ENCODE measurements at places on chromosomes 3 and 15. TPM values are rescaled to one million over a fixed set of nuclear protein-coding genes. Genes with fewer than 3 reads are reported as not detected.
A peak's percentile ranks its signal among the peaks of the same experiment; 100 is the strongest.

DNA sequence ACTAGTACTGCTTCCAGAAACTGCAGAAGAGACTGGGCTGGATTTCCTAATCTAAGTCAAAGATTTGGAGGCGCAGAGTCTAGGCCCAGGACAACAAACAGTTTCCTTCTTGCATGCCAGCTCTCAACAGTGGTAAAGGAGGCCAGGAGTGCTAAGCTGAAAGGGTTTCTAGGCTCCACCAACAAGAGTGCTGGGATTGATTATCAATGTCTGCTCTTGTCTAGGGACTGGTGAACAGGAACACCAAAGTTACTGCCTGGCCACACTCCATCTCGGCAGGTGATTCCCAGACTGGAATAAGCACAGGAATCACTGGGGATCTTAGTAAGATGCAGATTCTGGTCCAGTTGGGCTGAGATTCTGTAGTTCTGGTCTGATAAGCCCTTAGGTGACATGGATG is 22.8 kb upstream of the FGD5 start:
- no peaks in the 10 kb centered on the region for H3K36me3 ChIP-seq
- H3K4me1 ChIP-seq, result peaks cover 22% of the 10 kb centered on the region
- no peak overlapping the region for H3K4me3 ChIP-seq
- peak overlapping the region; percentile 34 for H3K27ac ChIP-seq

DNA sequence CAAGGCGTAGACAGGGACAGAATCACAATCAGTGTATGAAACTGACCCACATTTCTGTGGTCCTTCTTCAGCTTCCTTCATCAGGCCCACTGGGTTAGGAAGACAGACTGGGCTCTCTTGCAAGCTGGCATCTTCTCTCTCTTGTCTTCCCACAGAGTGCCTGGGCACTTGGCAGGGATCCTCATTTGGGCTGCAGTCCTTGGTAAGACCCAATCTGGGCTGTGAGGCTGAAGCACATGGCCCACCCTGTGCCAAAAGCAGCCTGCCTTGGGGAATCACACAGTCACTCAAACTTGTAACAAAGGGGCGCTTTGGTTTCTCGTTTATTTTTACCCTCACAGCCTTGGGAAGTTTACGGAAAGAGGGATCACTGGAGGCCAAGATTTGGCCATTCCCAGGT is 8.2 kb upstream of the EPHB3 start:
- H3K4me3 ChIP-seq, result no peak overlapping the region
- H3K36me3 ChIP-seq, result no peaks in the 10 kb centered on the region
- H3K4me1 ChIP-seq, result peaks cover 15% of the 10 kb centered on the region

GRCh38 chr3:124296406-124296805 is 304.5 kb upstream of the ROPN1 start:
- no peak overlapping the region for H3K4me3 ChIP-seq
- no peak overlapping the region for H3K27ac ChIP-seq
- no peak for DNase-seq
- H3K27me3 ChIP-seq, result no peaks in the 10 kb centered on the region
- no peaks in the 10 kb centered on the region for H3K4me1 ChIP-seq

- no peaks in the 10 kb centered on the region for H3K27me3 ChIP-seq
- no peaks in the 10 kb centered on the region for H3K36me3 ChIP-seq
- H3K4me1 ChIP-seq, result no peaks in the 10 kb centered on the region
Observed at GRCh38 chr3:69970827-69971226, 28.7 kb upstream of the SAMMSON start.

DNA sequence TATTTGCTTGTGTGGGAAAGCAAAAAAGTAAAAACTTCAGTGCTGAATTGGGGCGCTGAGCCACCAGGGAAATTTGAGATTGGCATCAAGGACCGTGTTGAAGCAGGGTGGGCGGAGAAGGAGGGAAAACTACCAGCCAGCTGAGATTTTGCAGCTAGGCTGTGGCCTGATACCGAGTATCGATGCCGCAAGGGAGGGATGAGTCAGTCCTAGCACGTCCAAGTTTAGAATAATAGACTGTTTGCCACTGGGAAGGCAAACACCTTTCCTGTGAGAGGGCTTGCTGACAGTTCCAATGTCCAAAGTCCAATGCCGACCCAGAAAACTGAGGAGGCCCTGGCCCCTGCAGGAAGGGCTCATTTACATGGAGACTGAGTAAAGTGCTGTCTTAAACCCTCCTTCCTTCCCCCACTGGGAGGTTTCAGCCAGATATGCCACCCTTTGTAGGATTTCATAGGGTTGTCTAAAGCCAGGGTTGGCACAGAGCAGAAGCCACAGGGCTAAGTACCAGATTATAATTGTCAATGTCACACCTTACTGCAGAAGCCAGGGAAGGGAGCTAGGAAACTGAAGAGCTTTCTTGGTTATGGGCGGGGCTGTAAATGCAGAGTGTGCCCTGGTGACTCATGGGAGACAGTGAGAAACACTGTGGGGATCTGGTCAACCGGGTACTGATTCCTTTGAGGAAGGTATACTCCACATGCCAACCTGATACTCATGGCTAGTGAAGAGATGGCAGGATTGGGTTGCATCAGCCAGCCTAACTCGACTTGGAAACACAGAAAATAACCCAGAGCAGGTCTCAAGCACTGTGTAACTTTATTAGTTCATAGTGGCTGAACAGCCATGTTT is 28.4 kb upstream of the PIK3CB start:
- H3K27me3 ChIP-seq, result no peaks in the 10 kb centered on the region
- DNase-seq, result no peak
- peaks cover 39% of the 10 kb centered on the region for H3K4me1 ChIP-seq
- peak overlapping the region; percentile 16 for H3K4me3 ChIP-seq
- H3K36me3 ChIP-seq, result no peaks in the 10 kb centered on the region

The TEX264 gene
- total RNA-seq, result 65.0 TPM

GRCh38 chr3:143810166-143810952 is 37.9 kb downstream of the SLC9A9 start:
- no peak overlapping the region for H3K4me3 ChIP-seq
- H3K27me3 ChIP-seq, result no peaks in the 10 kb centered on the region
- H3K4me1 ChIP-seq, result peaks cover 34% of the 10 kb centered on the region
- no peaks in the 10 kb centered on the region for H3K36me3 ChIP-seq

DNA sequence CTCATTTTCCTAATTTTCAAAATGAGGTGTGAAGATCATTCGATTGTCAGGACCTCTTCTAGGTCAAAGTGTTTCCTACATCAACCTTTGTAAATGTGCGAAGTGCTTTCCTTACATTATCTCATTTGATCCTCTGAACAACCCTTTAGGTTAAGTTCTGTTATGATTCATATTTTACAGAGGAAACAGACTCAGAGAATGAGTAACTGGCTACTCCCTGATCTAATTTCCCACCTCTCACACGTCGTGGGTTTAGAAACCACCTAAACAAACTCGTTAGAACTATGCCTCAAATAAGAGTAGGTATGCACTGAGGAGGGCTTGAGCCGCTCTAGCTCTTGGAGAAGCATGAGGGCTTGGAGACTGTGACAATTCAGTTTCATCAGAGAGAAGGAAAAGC is 148.6 kb downstream of the CD47 start:
- DNase-seq, result no peak
- H3K4me1 ChIP-seq, result peaks cover 5% of the 10 kb centered on the region
- H3K4me3 ChIP-seq, result no peak overlapping the region
- H3K36me3 ChIP-seq, result no peaks in the 10 kb centered on the region
- H3K27me3 ChIP-seq, result no peaks in the 10 kb centered on the region
- H3K27ac ChIP-seq, result no peak overlapping the region

- H3K4me3 ChIP-seq, result no peak overlapping the region
- H3K27me3 ChIP-seq, result no peaks in the 10 kb centered on the region
- H3K4me1 ChIP-seq, result peaks cover 10% of the 10 kb centered on the region
- DNase-seq, result no peak
- H3K27ac ChIP-seq, result no peak overlapping the region
- no peaks in the 10 kb centered on the region for H3K36me3 ChIP-seq
Observed at GRCh38 chr3:179565496-179565895, 2.8 kb downstream of the ACTL6A start.

DNA sequence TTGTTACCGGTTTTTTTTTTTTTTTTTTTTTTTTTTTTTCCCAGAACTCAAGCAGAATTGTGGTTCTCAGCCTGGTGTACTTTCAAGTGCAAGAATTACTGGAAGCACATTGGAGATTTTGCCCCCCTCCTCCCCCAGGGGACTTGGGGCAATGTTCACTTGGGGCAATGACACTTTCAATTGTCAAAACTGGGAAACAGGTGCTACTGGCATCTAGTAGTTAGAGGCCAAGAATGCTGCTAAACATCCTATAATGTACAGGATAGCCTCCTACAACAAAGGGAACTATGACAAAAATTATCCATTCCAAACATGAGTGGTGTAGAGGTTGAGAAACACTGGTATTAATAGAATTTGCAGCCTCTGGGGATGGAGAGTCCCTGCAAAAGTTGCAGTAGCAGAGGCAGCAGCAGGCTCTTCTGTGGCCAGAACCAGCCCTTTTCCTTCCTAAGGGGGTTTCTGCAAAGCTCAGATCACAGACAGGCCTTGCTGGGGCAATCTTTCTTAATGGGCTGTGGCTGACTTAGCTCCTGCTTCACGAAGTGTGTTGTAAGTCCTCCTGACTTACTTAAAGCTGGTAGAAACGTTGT is 144.3 kb upstream of the MRPS22 start:
- no peaks in the 10 kb centered on the region for H3K36me3 ChIP-seq
- H3K4me3 ChIP-seq, result no peak overlapping the region
- H3K4me1 ChIP-seq, result peaks cover 5% of the 10 kb centered on the region
- no peak overlapping the region for H3K27ac ChIP-seq
- no peak for DNase-seq
